ENCODE measurements at places on chromosomes 2 and 18.

GRCh38 chr2:213229814-213230213 is 54.5 kb upstream of the SPAG16 start:
- no peak for DNase-seq

DNA sequence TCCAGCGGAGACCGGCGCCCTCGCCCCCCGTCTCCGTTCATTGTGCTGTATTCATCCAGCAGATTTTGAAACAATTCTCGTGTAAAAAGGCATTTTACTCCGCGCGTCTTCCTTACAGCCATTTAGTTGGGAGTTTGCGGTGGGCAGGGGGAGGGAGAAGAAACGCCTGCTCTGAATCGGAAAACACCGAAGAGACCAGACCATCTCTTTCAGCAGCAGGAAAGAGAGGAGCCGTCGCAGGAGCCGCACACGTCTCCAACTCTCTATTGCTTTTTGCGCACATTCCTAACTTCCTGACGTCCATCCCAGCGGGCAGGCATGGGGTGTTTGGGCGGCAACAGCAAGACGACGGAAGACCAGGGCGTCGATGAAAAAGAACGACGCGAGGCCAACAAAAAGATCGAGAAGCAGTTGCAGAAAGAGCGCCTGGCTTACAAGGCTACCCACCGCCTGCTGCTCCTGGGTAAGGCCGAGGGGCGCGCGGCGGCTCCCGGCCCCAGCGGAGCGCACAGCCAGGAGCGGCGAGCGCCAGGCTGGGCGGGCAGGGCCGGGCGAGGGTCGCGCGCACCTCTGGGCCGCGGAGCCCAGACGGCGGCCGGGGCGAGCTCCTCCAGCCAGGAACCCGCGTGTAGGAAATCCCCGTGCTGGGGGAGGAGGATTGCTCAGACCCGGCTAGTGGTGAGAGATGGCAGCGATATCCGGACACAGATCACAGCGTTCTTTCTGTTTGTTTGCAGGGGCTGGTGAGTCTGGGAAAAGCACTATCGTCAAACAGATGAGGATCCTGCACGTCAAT is 63.2 kb downstream of the GNAL start:
- no peak for DNase-seq

- DNase-seq, result no peak
Measured at GRCh38 chr2:215711471-215712034, 275.7 kb upstream of the FN1 start.

DNA sequence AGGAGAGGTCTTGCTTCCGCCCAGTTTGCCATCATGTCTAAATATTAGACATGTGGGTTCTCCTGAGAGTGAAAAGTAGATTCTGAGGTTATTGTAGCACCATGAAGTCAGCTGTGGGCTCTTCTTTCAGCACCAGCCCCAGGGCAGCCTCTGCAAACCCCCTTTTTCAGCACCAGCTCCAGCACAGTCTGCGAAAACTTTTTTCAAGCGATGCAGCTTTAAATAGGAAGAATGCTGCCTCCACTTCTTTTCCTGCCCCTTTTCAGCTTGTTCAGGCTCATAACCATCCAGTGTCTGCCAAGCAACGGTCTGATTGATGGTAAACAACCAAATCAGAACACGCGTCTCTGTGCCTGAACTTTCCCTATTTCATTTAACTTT is at the start of gene COL5A2:
COL5A2 (minus strand) TSS at position 192 of the 381 bp plus-strand sequence; CDS start at position 35, 157 bp downstream.
- DNase-seq, result no peak

- DNase-seq, result no peak
Measured at GRCh38 chr2:168200930-168201583, 46.3 kb downstream of the STK39 start.

- DNase-seq, result no peak
Measured at GRCh38 chr2:54624591-54625071, 98.8 kb upstream of the EML6 start.
